B cell (primary cell): ENCODE measurements at places on chromosomes 5 and 9.

DNA sequence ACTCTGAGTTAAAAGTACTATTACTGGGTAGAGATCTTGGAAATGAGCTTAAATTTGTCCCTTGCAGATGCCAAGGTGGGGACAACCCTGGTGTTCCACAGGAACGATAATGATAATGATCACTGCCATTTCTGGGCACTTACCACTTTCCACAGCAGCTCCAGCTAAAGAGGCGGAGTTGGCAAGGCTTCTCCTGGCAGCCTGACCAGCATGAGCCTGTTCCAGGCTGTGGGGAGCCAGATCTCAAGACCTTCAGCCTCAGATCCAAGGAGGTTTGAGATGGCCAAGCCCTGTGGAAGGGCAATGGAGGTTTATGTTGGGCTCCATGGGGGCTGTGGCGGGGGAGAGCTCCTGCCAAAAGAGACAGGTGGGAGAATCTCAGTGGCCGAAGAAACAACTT is 244.9 kb upstream of the MVB12B start:
- no peak for DNase-seq

DNA sequence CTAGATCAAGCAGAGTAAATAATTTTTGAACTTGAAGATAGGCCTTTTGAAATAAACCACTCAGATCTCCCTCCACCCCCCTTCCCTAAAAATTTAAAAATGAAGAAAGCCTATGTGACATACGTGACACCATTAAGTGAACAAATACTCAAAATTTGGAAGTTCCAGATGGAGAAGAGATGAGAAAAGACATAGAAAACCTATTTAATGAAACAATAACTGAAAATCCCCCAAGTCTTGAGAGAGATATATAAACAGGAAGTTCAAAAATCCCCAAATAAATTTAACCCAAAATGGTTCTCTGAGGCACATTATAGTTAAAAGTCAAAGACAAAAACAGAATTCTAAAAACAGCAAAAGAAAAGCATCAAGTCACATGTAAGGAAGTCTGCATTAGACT is 428.6 kb downstream of the PSAT1 start:
- peak; percentile 27 for DNase-seq

GRCh38 chr9:125341566-125341965 is 79.9 kb downstream of the GAPVD1 start:
- DNase-seq = no peak

GRCh38 chr5:95803271-95804148 is 19.0 kb downstream of the GLRX start:
- DNase-seq = no peak

- DNase-seq = no peak
Measured at GRCh38 chr9:120531683-120532300, 48.2 kb downstream of the CDK5RAP2 start.

- DNase-seq = no peak
Measured at GRCh38 chr5:44336708-44337107, 52.5 kb downstream of the FGF10 start.
